ENCODE measurements at places on chromosomes 2 and 18.
A peak's percentile ranks its signal among the peaks of the same experiment; 100 is the strongest.

GRCh38 chr2:239235311-239235710 is 165.5 kb downstream of the HDAC4 start:
- no peak for DNase-seq

- no peak for DNase-seq
Measured at GRCh38 chr18:54203914-54204313, 20.6 kb downstream of the MBD2 start.

- DNase-seq = no peak
Measured at GRCh38 chr2:225894236-225894980, 494.9 kb downstream of the NYAP2 start.

DNA sequence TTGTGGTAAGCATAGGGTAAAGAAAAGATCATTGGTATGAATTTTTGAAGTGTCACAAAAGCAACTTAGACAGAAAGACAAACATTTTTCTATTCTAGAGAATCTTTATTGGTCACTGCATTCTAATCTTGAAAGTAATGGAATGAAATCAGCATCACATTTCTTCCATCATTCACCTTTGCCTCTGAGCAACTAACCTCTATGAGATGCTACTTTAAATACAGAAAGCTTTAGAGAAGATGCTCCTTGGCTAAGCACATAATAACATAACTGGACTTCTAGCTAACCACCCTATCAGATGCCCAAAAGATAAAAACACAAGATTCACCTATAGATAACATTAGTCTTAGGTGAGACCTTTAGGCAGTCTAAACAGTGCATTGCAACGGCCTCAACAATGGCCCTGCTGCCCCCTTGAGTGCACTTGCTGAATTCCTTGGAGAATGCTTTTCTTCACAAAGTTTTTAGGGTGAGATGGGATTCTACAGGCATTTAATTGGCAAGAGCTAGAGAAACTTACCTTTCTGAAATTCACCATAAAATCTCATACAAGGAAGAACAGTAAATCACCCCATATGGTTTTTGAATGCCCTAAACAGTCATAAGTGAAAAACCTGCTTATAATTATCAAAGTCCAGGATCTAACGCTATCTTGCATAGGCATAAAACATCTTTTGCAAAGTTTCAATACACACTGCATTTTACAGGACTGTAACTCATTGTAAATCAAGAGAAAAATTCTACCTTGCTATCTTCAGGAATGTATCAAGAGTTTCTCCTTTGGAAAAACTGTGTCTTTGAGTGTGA is 791.3 kb upstream of the CHAC2 start:
- no peak for DNase-seq

GRCh38 chr2:58130238-58130637 is 83.6 kb downstream of the VRK2 start:
- DNase-seq = no peak

- no peak for DNase-seq
Measured at GRCh38 chr18:48017635-48018034, 87.2 kb upstream of the SMAD2 start.

GRCh38 chr2:152716805-152717227 is 445 bp downstream of the PRPF40A start:
- DNase-seq = peak; percentile 33

DNA sequence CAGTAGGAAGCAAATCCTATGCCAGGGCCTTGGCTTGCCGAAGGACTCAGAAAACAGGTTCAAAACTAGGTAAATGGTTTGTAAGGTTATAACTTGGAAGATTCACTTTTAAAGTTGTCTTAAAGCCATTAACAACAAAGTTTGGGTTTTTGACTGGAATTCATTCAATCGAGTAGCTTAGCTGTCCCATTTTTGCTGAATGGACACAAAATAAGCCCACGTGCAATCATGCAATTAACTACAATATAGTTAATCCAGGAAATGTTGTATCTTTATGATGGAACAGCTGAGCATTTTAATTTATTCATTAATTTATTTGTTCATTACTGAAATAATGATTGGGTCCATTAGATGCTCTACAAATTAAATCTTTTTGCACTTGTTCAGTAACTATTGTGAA is 18.3 kb upstream of the APCDD1 start:
- DNase-seq = no peak

- no peak for DNase-seq
Measured at GRCh38 chr2:222608081-222608480, 47.8 kb downstream of the FARSB start.

DNA sequence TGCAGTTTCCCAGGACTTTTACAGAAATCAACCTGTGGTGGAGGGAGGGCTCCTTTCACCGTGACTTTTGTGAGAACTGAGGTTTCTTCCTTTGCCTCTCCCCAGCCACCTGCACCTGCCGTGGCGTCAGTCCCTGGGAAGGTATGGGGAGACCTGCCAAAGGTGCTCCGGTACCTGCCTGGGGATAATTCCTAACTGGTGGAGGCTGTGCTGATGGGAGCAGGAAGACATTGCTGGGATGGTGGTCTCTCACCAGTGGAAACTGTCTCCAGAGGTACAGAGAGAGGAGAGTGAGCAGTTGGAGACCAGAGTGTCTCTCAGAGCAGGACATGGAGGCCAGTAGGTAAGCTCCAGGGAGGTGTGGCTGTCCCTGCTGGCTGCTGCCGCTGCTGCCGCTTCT is 52.6 kb downstream of the CIB4 start:
- DNase-seq = no peak

- no peak for DNase-seq
Measured at GRCh38 chr2:219547621-219548020, 3.8 kb downstream of the TMEM198 start.

GRCh38 chr2:26299471-26300101 is 46.4 kb upstream of the SELENOI start:
- no peak for DNase-seq

- DNase-seq = no peak
Measured at GRCh38 chr2:120798567-120799247, 63.0 kb downstream of the GLI2 start.

GRCh38 chr2:170514140-170514539 is 201.0 kb upstream of the SP5 start:
- DNase-seq = no peak

DNA sequence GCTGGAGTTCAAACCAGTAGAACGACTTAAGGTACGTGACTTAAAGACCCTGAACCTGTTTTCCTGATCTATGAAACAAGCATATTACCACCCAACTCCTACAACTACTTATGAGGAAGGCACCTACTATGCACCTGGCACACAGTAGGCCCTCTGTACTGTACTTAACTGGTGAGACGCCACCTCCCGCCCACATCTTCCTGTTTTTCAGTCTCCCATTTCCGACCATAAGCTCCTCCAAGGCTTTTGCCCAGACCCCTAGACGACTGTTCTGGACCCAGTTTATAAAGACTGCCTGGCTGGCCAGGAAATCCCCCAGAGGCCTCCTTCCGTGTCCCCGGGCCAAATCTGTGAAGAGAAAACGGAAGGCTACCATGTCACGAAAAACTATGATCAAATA is 1.5 kb downstream of the GALNT14 start:
- no peak for DNase-seq

DNA sequence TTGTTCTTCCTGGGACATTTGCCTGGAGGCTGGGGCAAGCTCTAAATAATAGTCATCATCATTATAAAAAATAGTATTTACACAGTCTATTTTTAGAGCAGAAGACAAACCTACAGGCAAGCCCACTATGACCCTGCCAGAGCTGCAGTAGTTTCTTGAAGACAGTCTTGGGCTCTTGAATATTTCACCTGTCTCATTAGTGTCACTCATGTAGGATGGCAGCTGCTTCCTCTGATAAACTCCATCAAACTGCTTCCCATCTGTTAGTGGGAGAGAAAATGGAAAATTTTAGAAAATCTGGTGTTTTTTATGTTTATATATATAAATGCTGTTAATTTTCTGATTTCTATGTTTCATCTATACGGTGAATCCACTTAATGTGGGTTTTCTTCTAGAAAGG is 8.5 kb upstream of the CYRIA start:
- no peak for DNase-seq

- DNase-seq = no peak
Measured at GRCh38 chr18:13581496-13582177, 144.7 kb downstream of the FAM210A start.

GRCh38 chr2:144213797-144214196 is 306.1 kb downstream of the ZEB2 start:
- DNase-seq = no peak

GRCh38 chr18:56019908-56020307 is 431.9 kb upstream of the TCF4 start:
- no peak for DNase-seq

GRCh38 chr2:39837856-39838453 is 58.9 kb upstream of the THUMPD2 start:
- no peak for DNase-seq

GRCh38 chr2:215958257-215958656 is 55.1 kb downstream of the MREG start:
- DNase-seq = no peak

- no peak for DNase-seq
Measured at GRCh38 chr18:39415471-39415870, 1849.9 kb upstream of the CELF4 start.

DNA sequence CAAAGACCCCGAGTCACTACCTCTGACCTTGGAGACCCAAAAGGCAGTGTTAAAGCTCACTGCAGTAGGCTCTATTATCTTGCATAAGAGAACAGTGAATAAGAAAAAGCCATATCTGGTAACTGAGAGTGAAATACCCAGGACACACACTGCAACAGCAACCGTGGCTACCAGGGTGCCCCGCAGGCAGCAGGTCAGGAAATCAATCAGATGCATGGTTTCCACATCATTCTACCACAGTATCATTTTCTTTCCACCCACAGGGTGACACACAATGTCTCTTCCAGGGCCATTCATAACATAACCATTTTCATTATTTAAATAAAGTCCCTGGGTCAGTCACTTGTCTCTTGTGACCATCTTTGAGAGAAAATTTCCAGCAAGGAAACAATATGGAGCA is 131.3 kb downstream of the CCBE1 start:
- no peak for DNase-seq

- DNase-seq = no peak
Measured at GRCh38 chr2:121513597-121514333, 16.9 kb upstream of the RNU4ATAC start.

GRCh38 chr2:16302431-16303272 is 362.3 kb downstream of the MYCN start:
- DNase-seq = no peak

GRCh38 chr2:95305380-95306061 is 8.4 kb downstream of the KCNIP3 start:
- DNase-seq = no peak

DNA sequence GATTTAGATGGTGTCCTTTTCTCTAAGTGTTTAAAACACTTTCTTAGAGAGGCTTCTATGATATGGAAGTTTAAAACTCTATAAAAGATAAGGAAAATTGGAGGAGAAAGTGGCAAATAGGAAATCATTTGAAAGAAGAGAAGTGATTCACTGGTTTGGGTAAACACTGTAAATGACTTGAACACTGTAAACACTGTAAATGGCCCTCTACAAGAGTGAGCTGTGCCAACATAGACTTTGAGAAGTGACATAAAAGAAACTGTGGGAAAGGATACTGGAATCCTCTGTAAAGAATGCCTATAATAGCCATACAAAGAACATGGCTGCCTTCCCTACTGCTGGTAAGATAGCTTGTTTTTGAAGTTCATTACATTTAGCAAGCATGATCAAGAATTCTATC is 210.9 kb upstream of the SIX3 start:
- DNase-seq = no peak

DNA sequence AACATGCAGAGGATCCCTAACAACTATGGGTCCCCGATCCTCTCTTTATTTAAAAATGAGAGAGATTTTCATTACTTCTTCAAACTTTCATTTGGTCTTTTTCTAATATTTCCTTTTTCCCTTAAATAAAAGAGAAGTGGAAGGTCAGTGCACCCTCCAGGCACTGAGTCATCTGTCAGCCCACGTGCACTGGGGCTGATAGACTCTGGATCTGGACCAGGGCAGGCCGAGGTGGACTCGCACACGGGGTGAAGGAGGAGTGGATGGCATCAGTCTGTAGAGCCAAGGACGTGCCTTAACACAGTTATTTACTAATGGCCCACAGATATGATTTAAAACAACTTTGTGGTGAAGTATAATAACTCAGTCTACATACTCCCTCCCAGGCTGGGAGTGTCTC is 214.4 kb upstream of the TMEM200C start:
- no peak for DNase-seq

- DNase-seq = no peak
Measured at GRCh38 chr2:231263118-231263831, 64.8 kb downstream of the ARMC9 start.

- DNase-seq = no peak
Measured at GRCh38 chr2:170113168-170113894, 64.6 kb upstream of the MYO3B start.

DNA sequence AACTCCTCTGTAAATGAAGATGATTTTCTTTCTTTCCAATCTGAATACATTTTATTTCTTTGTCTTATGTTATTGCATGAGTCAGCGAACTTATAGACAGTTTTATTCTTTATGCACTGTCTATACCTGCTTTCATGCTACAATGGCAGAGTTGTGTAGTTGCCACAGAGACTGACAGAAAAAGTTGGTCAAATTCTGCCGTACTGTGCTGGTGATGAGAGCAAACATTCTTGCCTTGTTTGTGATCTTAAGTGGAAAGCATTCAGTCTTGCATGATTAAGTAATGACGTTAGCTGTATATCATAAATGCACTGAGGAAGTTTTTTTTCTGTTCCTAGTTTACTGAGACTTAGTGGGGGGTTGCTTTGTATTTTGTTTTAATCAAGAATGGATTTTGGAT is 32.9 kb downstream of the ZC3H15 start:
- DNase-seq = no peak

DNA sequence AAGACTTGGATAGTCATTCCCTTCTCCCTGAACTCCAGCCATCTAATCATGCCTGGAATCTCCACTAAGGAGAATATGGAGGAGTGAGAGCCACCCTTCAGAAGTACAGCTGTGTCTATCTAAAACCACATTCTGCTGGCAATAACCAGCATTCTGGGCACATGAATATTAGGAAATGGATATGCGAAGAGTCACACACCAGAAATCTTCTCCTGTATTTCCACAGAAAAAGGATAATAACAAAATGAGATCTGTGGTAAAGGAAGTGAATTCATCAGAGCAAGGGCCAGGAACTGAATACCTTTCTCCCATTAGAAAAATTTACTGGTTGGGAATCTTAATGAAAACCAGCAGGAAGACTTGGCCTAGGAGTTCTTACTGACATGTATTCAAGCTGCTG is 218.8 kb downstream of the SCG2 start:
- DNase-seq = no peak

Measured in stimulated activated CD4-positive, alpha-beta T cell treated with anti-CD3 and anti-CD28 coated beads, Interleukin-4, amount 100 ng/mL, for 4 hours (primary cell).